ENCODE measurements at places on chromosomes 12 and 14.

DNA sequence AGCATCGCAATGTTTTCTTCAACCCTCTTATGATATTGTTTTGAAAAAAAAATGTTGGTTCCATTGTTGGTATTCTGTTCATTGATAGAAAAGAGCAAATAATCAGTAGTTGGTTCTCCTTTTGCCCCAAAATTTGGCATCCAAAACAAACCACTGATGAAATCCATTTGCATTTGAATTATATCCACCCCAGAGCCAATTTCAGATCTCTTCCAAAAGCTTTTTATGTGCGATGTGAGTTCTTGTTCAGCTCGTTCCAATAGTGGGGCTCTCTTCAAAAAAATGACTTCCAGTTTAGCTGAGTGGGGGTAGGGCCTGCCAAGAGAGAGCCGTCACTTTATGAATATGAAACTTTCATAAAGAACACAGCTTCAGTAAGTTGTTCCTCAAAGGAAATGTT, 130.7 kb downstream of the DIO2 start:
- no peak for DNase-seq

DNA sequence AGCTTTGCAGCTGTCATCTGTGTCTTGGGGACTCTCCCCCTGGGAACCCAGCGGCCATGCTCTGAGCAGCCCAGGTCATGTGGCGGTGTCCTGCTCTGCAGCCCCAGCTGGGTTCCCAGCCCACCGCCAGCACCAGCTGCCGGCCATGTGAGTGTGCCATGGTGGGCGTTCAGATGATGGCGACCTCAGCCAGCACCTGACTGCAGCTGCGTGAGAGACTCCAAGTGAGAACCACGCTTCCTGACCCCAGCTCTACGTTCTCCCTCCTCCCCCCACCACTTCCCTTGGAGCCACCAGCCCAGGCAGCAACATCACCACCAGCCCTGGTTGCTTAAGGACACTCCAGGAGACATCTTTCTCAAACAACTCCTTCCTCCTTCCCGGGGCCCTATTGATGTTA, 68.8 kb downstream of the SLC24A4 start:
- no peak for DNase-seq

DNA sequence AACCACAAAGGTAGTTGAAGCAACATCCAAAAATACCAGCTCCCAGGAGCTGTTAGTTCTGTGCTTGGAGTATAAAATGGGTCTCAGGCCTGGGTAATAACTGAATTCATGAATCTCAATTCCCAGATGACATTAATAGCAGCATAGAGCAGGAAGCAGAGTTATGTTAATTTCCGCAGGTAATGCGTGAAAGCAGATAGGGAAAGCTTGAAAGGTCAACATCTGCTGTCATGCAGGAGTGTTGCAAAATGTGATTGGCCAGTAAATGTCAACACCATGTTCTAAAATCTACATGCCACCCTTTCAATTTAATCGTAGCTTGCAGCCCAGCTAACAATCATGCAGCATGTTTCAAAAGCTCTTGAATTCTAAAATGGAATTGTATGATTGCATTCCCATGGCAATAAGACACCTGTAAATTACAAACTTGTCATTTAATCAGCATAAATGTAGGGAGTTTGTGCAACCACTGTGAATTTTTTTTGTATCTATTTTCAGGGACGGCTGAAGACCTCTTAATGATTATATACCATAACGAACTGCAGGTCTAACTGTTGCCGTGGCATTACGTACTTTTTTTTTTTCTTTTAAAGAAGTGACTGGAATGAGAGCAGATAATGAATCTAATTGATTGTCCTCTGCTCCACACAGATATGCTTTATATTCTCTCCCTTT, 635.8 kb upstream of the FOXG1 start:
- DNase-seq: no peak

DNA sequence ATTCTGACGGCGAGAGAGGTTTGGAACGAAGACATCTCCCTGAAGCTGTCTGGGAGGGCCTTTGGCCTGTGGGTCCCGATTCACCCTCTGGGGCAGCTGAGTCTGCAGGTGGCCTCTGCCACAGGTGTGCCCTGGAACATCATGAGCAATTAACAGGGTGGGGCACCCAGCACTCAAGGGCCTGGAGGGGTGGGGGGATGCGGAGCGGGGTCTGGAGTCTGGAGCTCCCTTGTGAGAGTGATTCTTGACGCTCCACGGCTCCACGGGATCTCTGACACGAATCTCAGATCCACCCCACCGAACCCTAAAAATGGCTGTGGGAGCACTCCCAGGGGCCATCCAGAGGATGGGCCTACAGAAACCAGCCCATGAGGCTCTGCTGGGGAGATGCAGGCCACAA, 8.3 kb downstream of the ITPK1 start:
- DNase-seq: no peak

- no peak for DNase-seq
Measured at GRCh38 chr12:1162081-1162760, 171.2 kb downstream of the ERC1 start.

DNA sequence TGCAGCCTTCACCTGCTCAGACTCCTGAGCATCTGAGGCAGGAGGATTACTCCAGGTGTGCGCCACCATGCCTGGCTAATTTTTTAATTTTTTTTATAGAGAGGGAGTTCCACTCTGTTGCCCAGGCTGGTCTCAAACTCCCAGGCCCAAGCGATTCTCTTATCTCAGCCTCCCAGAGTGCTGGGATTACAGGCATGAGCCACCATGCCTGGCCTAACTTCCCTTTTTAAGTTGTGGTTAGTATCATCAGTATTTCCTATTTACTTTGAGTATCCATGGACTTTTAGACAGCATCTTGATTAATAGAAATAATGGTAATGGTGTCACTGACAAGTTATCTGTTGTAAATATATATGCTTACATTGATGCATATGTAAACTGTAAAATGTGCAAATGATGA, 116.9 kb downstream of the FGD4 start:
- no peak for DNase-seq

Measured in kidney glomerular epithelial cell (primary cell).